Immature natural killer cell (primary cell): ENCODE measurements at places on chromosomes 6 and 20.
A peak's percentile ranks its signal among the peaks of the same experiment; 100 is the strongest.

DNA sequence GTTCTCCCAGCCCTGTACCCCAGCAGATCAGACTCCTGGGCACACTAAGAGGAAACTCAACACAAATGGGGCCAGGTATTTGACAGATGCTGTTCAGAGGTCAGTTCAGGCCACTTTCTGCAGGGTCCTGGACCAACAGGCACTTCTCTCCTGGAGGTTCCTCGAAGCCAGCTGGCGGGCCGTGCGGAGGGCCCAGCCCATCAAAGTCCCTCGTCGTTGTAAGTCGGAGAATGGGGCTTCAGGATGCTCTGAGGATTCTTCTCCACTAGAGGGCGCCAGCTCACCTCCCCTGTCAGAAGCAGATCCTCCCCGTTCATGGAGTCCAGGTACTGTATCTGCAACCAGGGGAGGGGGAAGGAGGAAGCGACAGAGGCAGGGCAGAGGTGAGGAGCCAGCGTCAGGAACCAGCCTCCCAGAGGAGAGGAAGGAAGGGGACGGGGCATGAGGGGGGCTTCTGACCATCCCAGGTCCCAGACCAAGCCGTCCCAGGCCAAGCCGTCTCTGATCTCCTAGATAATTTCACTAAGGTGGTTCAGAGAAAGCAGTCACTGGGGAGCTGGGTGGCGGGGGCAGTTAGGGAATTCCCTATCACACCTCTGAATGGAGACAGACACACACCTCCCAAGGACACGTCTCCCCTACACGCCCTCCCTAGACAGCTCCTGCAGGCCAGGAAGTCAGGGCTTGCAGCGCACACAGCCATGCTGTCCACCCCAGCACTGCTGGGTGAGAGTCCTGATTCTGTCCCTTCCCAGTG lies 11.7 kb upstream of the FAM83C start:
- peak; percentile 78 for DNase-seq

DNA sequence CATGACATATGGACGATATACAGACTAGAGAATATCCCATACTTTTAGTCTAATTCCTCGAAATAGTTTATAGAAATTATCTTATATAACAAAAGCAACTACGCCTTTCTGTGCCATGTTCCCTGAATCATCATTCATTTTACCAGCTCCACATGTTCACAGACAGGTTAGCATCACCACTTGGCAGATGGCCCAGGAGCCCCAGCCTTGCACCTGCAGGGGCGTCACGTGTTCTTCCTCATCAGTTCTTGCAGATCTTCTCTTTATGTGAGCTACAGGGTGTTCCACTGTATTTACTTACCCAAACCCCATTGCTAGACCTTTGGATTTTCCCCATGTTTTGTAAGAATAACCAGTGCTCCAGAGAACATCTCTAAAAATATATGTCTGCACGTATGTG lies 12.6 kb upstream of the BNIP5 start:
- DNase-seq = no peak

- peak; percentile 4 for DNase-seq
Observed at GRCh38 chr6:169725125-169726048, 1.1 kb upstream of the PHF10 start.

GRCh38 chr6:123771126-123771525 lies 32.5 kb upstream of the NKAIN2 start:
- no peak for DNase-seq

DNA sequence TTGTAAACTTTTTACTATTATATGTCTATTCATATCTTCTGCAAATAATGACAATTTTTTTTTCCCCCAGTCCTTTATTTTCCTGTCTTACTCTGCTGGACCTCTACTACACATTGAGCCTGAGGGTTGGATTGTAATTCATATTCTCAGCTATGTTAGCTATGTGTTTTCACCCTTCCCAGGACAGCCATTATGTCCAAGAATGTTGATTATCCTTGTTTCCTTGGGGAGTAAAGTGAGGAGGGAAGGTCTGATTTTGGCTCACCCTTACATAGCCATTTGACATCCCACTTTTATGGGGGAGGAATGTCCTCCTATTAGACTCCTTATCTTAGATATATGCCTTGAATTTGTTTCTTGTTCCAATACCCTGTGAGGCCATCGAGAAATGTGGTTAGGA lies 17.6 kb upstream of the TBC1D32 start:
- no peak for DNase-seq

DNA sequence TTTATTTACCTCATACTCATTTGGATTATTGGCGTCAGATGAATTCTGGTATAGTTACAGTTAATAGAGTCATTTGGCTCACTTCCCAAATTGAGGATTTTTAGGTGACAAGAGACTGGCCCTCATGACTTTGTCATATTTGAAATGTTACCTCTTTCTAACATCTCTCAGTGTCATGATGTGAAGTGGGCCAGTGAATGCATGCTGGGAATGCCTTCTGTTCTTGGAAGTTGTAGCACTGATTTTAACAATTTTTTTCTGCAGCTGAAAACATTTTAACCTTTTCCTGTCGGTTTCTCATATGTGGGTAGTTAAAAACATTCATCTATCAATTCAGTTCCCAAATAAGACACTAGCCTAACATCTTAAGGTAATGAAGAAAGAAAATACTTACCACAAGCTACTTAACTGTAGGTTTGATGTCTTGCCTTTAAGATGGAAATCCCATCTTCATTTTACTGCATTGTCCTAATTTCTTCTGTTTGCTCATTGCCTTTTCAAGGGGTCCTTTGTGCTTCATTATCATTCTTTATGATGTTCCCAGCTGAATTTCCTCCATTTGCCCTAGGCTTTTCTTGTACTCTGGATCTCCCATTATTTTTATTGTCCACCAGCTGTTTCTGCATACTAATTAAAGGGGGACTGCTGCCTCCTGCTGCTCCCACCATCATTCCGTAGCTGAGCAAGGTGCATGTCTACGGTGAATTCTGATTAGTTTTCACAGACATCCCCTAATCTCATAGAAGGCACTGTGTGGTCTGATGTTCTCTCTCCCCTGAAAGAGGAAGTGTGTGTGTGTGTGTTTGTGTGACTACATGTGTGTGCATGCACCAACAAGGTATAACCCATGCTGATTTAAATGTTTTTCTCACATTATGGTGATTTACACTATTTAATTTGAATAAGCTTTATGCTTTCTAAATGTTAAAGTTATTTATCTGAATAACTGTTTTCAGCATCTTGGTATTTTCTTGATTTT lies 109.5 kb downstream of the B3GAT2 start:
- no peak for DNase-seq

DNA sequence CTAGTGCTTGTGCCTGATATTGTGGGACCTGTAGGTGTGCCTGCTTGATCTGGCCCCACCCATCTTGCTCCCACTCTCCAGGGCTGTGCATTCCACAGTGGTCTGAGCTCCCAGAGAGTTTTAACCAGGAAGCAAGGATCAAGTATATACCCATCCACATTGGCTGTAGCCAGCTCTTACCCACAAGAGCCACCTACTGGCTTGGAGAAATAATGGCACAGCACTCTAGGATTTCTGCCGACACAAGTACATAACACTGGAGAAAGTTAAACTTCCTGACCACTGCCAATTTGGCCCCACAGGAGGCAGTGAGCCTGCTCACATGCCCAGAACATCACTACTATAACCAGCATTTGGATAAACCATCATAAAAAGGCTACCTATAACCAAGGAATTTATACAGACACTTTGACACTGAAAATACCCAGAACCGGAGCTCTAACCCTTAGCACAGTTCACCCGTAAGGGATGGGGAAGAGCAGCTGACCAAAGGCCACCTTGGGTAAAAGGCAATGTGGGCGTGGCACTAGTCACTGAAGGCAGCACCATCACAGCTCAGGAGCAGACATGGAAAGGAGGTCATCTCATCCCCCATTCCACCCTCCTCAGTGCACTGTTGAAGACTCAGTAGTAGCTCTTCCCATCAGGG lies 440.4 kb downstream of the BTBD3 start:
- no peak for DNase-seq

- DNase-seq = no peak
Observed at GRCh38 chr20:19714579-19714840, 43.5 kb upstream of the RIN2 start.

DNA sequence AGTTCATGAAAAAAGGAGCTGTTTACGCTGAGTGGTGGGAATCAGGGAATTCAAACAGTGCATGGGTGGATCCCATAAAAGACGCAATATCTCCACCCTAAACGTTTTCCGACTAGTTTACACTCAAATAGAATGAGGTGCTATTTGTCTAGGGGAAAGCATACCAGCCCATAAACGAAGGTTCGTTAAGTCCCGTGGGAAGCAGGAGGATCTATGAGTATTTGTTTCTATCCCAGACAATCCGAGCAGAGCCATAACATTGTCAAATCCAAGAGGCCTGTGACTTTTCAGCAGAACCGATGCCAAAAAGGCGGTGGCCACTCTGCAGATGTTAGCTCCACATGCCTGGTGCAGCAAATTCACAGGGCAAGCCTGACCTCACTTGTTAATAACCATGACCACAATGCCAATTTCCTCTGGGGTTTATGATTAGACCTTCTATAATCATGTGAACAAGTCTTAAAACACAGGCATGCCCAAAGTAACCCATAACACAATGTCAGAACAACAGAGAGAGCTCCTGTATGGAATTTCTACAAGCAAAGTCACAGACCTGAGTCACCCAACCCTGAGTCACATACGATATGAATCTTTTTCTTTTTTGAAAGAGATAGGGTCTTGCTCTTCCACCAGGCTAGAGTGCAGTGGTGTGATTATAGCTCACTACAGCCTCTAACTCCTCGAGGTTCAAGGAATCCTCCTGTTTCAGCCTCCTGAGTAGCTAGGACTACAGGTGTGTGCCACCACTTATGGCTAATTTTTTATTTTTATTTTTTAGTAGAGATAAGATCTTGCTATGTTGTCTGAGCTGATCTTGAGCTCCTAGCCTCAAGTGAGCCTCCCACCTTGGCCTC lies 123.3 kb downstream of the KIF13A start:
- DNase-seq = no peak

- peak; percentile 82 for DNase-seq
Observed at GRCh38 chr20:47487175-47487917, 14.3 kb upstream of the NCOA3 start.

DNA sequence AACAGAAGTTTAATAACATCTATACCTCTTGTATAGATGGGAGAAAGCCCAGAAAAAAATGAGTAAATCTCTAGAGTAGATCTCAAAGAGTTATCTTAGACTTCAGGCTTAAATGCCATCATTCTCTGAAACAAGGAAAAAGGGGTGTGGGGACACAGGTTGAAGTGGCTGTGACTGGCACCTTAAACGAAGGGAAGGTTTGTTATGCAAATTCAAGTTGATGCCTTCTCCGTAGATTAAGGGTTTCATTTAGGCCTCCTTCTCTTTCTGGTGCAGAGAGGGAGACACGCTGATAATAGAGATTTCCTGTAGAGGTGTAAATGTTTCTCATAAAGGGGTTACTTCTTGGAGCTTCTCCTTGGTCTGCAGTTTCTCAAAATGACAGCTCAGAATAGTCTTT lies 252.1 kb downstream of the CD83 start:
- DNase-seq = no peak

DNA sequence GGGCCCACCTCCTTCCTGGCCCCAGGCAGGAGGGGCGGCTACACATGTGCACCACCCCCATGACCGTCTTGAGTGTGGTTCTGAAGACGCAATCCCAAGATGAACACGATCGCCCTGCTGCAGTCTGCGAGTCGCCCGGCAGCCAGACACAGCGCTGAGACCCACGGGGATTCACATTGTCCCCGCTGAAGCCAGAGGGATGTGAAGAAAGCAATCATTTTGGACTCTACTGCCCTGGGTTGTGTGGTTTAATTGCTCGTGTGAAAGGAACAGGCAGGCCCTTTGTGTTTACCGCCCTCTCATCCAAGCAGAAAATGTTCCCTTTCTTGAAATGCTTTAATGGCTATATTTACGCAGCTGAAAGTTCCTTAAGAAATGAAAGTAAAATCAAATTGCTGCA lies 279.5 kb downstream of the TAF4 start:
- no peak for DNase-seq

DNA sequence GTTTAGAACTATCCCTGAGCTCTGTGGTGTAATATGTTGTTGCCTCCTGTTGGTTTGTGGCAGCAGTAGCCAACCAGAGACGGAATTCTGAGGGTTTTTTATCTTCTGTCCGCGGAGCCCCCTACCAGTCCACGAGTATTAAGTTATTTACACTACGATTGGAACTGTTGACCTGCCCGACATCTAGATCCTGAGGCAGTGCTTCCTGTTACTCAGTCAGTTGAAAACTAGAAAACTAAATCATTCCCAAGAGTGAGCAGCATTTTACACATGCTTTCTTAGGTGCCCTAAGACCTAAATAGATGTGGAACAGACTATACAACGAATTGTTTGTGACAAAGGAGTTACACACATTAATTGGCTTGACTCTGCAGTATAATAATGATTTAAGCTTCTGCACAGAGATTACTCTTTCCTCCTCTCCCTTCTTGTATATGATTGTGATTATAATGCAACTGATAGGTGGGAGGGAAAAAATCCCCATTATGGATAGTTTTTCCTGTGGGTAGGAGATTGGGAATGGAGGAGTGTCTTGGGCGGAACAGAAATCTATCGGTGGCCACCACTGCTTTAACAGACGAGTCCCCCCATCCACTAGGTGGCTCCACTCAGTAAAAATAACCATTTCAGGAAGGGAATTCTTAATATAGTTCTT lies 1.7 kb downstream of the LOC128125822 start:
- peak; percentile 51 for DNase-seq

GRCh38 chr6:107957308-107957908 lies 600 bp downstream of the SEC63 start:
- DNase-seq = peak; percentile 41

GRCh38 chr20:43837856-43838702 lies 76.6 kb upstream of the TOX2 start:
- no peak for DNase-seq

- DNase-seq = no peak
Observed at GRCh38 chr6:97626671-97627441, 343.8 kb upstream of the MMS22L start.
